ENCODE measurements at places on chromosomes 1 and 21.

DNA sequence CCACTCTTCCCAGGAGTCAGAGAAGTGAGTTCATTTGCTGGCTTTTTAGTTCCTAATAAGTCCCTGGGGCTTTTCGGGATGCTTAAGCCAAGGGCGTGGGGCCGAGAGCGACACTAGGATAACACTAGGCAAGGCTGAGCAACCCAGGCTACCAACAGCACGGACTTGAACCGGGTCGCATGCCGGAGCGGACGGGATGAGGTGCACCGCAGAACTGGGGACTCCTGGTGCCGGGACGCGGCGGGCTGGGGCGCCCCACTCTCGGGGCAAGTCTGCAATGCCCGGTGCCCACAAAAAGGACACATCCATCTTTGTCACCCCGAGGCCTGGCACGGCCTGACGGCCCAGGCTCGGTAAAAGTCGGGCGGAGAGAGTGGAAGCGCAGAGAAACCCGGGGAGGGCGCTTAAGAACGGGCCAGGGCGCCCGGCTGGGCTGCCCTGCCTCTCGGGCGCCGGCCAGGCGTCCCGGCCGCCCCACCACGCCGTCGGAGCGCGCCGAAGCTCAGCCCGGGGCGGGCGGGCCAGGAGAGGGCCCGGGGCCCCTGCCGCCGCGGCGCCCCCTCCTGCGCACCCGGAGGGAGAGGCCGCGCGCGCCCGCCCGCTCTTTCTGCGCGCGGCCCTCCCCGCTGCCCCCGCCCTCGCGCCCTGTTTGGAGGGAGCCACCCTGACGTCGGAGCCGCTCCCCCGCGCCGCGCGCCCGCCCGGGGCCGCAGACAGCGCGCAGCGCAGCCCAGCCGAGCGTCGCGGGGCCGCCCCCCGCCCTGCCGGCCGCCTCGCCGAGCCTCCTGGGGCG is at the start of gene NBL1:
TSS of gene NBL1 (plus strand) at position 710 of the 793 bp plus-strand sequence. CDS start 10,720 bp downstream, outside the sequence.
- DNase-seq = no peak

DNA sequence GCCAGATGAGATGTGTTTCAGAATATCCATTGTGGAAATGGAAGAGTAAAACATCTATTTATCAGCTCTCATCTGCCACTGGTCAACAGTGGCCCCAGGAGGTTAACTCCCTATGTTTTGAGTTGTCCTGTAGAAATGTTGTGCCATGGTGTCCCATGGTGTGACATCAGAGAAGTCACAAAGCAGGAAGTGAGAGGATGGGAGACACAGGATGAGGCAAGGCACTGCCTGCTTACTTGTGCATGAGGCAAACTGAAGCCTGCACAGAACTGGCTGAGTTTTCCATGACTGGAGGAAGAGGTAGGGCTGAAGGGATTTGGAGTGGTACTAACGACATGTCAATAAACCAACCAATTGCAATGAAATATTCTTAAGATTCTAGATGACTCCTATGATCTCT is 131.5 kb upstream of the ZNF644 start:
- no peak for DNase-seq

- DNase-seq = no peak
Measured at GRCh38 chr1:215543191-215543606, 23.9 kb upstream of the KCTD3 start.

GRCh38 chr1:58971629-58972140 is 187.8 kb upstream of the JUN start:
- no peak for DNase-seq

DNA sequence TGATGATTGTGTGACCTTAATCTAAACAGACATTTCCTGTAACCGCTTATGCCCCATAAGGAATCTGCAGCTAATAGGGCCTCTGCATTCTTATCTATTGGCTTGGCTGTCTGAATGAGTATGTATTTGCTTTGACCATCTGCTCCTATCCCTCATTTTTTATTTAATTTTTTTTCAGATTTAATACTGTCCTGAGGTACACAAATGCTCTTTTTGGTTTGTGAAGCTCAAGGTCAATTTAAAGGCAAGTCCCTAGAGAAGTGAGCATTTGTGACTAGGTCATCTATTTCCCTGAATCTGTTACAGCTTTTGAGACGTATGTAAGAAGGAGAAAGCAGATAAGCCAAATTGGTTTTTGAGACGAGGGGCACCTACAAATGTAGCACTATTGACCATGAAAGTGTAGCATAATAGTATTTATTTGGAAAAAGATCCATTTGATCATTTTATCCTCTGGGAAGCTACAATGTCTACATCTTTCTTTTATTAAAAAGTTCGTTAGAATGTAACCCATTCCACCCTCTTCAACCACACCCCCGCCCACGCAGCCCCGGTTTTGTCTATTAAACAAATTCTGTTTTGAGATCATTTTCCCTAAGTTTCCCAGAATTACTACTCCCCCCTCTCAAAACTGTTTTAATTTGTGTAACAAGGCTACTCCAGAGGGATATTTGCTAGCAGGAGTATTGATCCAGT is 69.2 kb upstream of the HSPA13 start:
- DNase-seq = no peak

- DNase-seq = no peak
Measured at GRCh38 chr1:235887676-235888075, 21.0 kb upstream of the LYST start.

GRCh38 chr1:162080472-162081015 is 11.1 kb downstream of the NOS1AP start:
- no peak for DNase-seq

DNA sequence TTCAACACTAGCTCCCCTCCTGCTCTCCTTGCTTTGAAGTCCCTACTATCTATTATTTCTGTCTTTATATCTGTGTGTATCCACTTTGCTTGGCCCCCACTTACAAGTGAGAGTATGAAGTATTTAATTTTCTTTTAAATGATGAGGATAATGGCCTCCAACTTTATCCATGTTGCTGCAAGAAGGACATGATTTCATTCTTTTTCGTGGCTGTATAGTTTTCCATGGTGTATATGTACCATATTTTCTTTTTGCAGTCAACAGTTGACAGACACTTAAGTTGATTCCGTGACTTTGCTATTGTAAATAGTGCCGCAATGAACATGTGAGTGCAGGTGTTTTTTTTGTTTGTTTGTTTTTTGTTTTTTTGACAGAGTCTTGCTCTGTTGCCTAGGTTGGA is 365.6 kb downstream of the ZP4 start:
- no peak for DNase-seq

- DNase-seq = no peak
Measured at GRCh38 chr1:69494221-69494620, 73.5 kb upstream of the LRRC7 start.

DNA sequence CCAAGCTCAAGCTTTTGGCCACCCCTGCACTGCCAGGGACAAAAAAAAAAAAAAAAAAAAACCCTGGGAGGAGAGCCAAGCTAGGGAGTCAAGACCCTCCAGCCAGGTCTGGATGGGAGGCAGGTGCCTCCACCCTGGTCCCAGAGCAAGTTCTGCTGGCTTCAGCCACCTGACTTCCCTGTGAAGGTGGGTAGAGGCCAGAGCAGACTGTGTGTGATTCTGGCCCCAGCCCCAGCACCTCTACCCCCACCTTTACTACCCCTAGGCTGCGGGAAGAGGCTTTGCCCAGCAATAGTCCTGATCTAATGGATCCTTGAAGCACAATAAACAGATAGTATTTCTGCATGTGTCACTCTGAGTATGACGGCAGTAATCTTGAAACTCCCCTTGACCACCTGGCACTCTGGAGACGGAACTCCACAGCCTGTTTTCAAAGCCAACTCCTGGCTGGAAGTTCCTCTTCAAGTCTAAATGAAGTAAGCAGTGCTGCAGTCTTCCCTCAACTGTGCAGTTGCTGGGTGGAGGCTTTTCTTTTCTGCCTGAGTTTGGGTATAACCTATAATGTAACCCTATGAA is 9.8 kb downstream of the PDZK1IP1 start:
- no peak for DNase-seq

GRCh38 chr1:1150100-1150499 is 23.6 kb upstream of the TTLL10 start:
- DNase-seq = no peak

Measured in renal cortex interstitium (tissue), 15 donors.